Nasal cavity respiratory epithelium epithelial cell of viscerocranial mucosa (primary cell): ENCODE measurements at places on chromosomes 13 and 19. TPM values are rescaled to one million over a fixed set of nuclear protein-coding genes. Genes with fewer than 3 reads are reported as not detected.

Gene OR7D2
- not detected in 2 replicates for total RNA-seq

Gene MUC16
- total RNA-seq = under 0.01 and 0.85 TPM in 2 replicates

Gene ACP7
- total RNA-seq = 1.1 and 2.1 TPM in 2 replicates

Gene PCP2
- total RNA-seq = not detected in 2 replicates
